ENCODE measurements at places on chromosomes 7 and 10.

DNA sequence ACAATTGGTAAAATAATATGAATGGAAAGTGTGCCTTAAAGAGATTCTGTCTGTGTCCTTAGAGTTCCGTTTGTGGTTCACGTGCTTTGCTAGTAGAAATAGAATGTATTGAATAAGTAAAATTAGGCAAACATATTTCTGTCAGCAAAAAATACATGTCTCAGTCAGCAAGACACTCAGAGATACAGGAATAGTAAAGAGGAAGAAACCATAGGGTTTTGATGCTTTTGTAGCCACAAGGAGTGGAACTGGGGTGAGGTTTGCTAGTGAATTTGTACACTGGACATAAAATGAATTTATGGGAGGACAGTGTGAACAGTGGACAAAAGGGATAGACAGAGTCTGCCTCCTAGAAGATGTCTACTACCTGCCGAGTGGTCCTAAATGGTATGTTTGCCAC, 289.2 kb upstream of the NRP1 start:
- H3K4me1 ChIP-seq: no peaks in the 10 kb centered on the region
- H3K27me3 ChIP-seq: no peaks in the 10 kb centered on the region
- H3K27ac ChIP-seq: no peak overlapping the region
- H3K4me3 ChIP-seq: no peak overlapping the region
- H3K36me3 ChIP-seq: peaks cover 4% of the 10 kb centered on the region

GRCh38 chr10:90674928-90675327, 182.9 kb downstream of the HTR7 start:
- H3K4me1 ChIP-seq: no peaks in the 10 kb centered on the region
- DNase-seq: no peak
- no peaks in the 10 kb centered on the region for H3K27me3 ChIP-seq

DNA sequence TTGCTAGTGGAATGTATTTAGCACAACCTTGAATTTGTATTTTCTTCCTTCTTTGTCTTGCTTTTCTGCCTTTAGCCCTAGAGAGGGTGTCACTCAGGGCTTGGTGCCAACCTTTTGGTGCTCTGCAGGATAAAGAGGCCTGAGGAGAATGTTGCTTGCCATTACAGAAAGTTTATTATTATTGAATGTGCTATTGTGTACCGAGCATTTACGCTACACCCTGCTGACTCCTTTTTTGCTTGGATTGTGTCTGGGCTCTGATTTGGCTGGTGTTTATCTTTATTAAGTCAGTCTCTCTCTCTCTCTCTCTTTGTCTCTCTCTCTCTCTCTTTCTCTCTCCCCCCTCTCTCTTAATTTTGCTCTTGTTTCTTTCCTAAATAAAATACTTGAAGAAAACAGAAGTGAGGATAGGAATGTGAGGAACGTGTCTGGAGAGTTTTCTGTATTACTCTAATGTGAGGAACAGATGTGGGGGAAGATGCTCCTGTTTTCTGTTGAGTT, 284.4 kb upstream of the PHYHIPL start:
- H3K4me3 ChIP-seq: no peak overlapping the region
- H3K27me3 ChIP-seq: peaks cover 4% of the 10 kb centered on the region
- no peak overlapping the region for H3K27ac ChIP-seq
- DNase-seq: no peak
- no peaks in the 10 kb centered on the region for H3K36me3 ChIP-seq
- H3K4me1 ChIP-seq: peaks cover 31% of the 10 kb centered on the region

- H3K4me3 ChIP-seq: no peak overlapping the region
- DNase-seq: no peak
- peaks cover 2% of the 10 kb centered on the region for H3K27me3 ChIP-seq
- peaks cover 6% of the 10 kb centered on the region for H3K36me3 ChIP-seq
- H3K4me1 ChIP-seq: peaks cover 89% of the 10 kb centered on the region
Measured at GRCh38 chr10:22658745-22659410, 55.5 kb downstream of the PIP4K2A start.
